Type B pancreatic cell (in vitro differentiated cells): ENCODE measurements at places on chromosomes 2 and 18. TPM values are rescaled to one million over a fixed set of nuclear protein-coding genes. Genes with fewer than 3 reads are reported as not detected.

Gene CELF4
- total RNA-seq = 8.4 and 9.2 TPM in 2 replicates

Gene NPAS2
- total RNA-seq = 10.7 and 25.7 TPM in 2 replicates

Gene SCN7A
- total RNA-seq = 1.8 and 2.8 TPM in 2 replicates

Gene TTC21B
- 12.0 and 25.8 TPM in 2 replicates for total RNA-seq

Gene DCDC2C
- not detected in 2 replicates for total RNA-seq

Gene DNAJC5G
- not detected in 2 replicates for total RNA-seq

Gene LCT
- 2.8 and 7.2 TPM in 2 replicates for total RNA-seq

Gene CNDP1
- total RNA-seq = 0.48 and 0.67 TPM in 2 replicates

Gene PLGLB2
- total RNA-seq = 3.4 and 5.1 TPM in 2 replicates

Gene RAPGEF4
- 4.3 and 4.4 TPM in 2 replicates for total RNA-seq
